ENCODE measurements at places on chromosomes 11 and 22.

GRCh38 chr11:75241906-75242644, 1.5 kb downstream of the TPBGL start:
- DNase-seq: no peak

DNA sequence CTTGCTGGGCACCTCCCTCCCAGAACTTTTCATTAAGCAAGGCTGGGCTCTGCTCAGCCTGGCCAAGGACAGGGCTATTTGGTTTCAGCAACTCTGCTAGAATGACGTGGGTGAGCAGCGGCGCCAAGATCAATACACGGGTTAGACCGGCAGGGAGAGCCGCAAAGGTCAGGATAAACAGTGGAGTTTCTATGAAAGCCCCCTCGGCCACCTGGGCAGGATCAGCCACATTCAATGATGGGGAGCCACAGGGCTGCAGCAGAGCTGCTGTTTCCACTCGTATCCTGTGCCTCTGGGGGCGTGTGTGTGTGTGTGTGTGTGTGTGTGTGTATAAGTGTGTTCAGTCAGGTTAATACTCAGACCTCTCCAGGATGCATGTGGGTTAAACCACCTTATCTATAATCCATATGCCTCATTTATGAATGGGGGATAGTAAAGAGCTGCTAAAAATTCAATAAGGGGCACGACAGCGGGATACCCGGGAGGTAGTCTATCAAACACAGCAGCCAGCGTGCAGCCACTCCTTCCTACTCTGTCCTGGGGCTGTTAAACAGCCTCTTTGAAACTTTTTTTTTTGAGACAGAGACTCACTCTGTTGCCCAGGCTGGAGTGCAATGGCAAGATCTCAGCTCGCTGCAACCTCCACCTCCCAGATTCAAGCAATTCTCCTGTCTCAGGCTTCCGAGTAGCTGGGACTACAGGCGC, 34.8 kb downstream of the MYH9 start:
- DNase-seq: no peak

DNA sequence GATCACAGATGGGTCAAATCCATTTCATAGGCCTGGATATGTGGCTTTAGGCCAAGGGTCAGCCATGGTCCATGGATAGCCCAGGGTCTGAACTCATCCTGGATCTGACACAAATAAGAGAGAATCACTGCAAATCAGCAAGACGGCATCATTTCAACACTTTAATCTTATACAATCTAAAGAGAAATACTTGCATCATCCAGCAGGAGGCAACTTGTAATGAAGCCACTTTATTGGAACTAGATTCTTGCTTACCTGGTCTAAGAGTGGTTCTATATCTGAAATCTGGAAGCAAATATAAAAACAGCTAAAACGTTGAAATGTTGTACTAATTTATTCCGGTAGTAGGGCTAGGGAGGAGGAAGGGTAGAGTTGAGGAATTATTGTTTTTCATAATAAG, 870.1 kb downstream of the JRKL start:
- DNase-seq: no peak

DNA sequence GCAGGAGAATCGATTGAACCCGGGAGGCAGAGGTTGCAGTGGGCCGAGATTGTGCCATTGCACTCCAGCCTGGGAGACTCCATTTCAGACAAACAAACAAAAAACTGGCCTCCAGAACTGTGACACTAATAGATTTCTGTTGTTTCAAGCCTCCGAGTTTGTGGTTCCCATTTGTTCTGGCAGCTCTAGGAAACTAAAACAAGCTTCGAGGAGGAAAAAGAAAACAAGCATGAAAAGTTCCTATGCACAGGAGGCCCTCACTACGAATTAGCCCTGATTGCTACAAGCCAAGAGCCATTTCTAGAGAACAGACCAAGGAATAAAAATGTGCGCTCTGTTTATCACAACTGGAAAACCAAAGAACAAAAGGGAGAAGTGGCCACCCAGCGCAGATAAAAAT, 47.8 kb upstream of the SHANK2 start:
- no peak for DNase-seq

- DNase-seq: no peak
Measured at GRCh38 chr22:37032535-37033460, 13.3 kb downstream of the MPST start.

- no peak for DNase-seq
Measured at GRCh38 chr11:22666688-22667439, 453 bp downstream of the GAS2 start.

GRCh38 chr11:64224151-64224890, 1.7 kb downstream of the TRPT1 start:
- DNase-seq: no peak

GRCh38 chr11:35876786-35877185, 67.1 kb upstream of the LDLRAD3 start:
- DNase-seq: no peak

GRCh38 chr22:46276563-46276962, 8.8 kb downstream of the TTC38 start:
- DNase-seq: no peak

- peak; percentile 45 for DNase-seq
Measured at GRCh38 chr22:27875951-27876350, 43.1 kb downstream of the PITPNB start.

- no peak for DNase-seq
Measured at GRCh38 chr11:12901874-12902481, 107.1 kb upstream of the RASSF10 start.

DNA sequence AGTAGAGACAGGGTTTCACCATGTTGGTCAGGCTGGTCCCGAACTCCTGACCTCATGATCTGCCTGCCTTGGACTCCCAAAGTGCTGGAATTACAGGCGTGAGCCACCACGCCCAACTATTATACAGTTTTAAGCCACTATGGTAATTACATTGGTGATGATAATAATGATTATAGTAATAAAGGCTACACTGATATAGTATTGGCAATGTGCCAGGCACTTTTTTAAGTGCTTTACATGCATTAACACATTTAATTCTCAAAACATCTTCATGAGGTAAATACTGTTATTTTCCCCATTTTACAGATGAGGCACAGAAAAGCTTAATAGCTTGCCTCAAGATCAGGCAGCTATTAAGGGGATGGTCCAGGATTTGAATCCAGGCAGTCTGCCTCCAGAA, 222.5 kb downstream of the SOX6 start:
- no peak for DNase-seq

GRCh38 chr11:131762346-131763110, 392.1 kb downstream of the NTM start:
- no peak for DNase-seq

GRCh38 chr11:86849679-86850078, 49.3 kb downstream of the PRSS23 start:
- no peak for DNase-seq

DNA sequence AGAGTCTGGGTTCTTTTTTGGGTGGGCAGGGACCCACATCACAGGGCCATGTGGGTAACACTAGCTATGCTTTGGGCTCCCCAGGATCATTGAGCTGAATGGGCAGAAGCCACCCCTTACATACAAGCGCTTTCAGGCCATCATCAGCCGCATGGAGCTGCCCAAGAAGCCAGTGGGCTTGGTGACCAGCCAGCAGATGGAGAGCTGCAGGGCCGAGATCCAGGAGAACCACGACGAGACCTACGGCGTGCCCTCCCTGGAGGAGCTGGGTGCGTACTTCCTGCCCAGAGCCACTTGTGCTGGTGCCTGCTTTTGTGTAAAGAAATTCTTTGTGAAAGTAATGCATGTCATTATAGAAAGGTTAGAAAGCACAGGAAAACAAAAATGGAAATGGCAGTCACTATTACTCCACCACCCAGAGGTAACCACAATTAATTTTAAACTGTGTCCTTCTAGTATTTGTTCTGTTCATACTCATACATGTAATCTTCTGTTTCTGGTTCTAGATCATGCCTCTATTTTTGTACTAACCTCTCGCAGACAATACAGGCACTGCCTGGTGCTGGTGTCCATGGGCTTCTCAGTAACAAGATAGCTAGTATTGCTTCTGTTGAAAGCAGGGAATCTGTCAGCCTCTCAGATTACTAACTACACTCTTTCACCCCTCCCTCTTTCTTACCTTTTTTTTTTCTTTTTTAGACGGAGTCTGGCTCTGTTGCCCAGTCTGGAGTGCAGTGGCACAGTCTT, 13.7 kb downstream of the CRY2 start:
- DNase-seq: no peak

GRCh38 chr11:47204637-47204989, 10.2 kb upstream of the DDB2 start:
- no peak for DNase-seq

DNA sequence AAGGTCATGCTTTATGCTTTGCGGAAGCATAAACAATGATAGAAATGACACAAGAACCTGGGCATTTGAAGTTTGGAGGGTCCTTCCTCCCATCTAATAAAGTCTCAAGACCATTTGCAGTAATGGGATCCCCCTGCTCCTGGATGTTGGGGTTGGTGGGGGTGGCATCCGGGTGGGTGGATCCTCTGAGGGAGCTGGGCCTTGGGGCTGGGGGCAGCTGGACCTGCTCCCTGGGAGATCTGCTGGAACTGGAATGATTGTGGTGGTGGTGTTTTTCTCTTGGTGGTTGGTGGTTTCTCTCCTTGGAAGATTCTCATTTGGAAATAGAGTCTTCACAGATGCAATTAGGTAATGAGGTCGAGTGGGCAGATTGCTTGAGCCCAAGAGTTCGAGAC, 2.2 kb upstream of the NAP1L4 start:
- no peak for DNase-seq

DNA sequence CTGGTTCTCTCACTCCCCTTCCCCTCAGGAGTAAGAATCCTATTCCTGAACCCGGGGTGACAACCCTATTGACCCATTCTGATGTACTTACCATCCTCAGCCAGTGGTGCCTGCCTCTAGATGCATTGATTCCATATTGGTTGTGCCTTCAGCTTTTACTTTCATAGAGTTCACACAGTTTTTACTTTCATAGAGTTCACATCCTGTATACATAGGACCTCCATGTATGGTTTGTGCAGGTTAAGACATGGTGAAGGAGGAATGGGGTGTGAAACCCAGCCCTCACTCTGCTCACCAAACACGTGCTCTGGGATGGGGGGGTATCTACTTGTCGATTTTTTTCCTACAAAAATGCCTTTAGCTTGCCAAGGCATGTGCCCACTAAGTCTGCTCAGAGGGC, 105.6 kb upstream of the TBCEL start:
- no peak for DNase-seq

DNA sequence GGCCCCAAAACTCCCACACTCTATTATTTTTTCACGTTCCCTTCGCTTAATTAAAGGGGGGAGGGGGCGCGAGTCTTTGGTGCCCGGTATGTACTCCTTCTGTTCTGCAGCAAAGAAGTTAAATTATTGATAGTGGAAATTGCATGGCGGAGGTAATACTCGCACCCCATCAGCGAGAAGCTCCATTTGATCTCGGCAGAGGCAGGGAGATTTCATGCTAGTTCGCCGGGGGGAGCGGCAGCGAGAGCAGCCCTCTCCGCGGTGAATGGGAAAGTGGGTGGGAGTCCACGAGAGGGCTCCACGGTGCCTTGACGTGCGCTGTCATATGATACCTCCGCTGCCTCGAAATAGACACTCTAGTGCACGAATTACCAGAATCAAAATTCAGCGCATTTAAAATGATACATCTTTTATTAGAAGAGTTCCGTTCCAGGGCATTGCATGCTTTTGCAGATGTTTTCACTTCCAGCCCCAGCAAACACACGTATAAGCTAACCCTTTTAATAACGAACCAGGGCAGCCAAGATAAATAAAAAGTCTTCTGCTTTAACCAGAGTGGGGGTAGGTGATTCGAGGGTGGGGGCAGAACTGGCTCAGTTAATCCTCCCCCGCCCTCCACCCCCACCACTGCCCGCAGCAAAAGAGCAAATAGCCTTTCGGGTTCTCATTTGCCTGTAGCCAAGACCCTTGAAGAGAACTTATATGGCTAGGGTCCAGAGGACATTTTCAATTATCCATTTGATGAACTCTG, 1.3 kb upstream of the BDNF start:
- no peak for DNase-seq

DNA sequence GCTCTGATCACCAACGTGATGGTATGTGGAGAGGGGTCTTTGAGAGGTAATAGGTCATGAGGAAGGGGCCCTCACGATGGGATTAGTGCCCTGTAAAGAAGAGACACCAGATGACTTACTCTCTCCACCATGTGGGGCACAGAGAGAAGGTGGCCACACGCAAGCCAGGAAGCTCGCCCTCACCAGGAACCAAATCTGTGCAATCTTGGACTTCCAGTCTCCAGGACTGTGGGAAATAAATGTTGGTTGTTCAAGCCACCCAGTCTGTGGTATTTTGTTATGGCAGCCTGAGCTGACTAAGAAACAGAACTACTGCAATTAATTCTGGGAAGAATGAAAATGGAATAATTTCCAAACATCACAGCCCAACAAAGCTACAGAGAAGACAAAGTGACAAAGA, 117.5 kb downstream of the SNX19 start:
- no peak for DNase-seq

DNA sequence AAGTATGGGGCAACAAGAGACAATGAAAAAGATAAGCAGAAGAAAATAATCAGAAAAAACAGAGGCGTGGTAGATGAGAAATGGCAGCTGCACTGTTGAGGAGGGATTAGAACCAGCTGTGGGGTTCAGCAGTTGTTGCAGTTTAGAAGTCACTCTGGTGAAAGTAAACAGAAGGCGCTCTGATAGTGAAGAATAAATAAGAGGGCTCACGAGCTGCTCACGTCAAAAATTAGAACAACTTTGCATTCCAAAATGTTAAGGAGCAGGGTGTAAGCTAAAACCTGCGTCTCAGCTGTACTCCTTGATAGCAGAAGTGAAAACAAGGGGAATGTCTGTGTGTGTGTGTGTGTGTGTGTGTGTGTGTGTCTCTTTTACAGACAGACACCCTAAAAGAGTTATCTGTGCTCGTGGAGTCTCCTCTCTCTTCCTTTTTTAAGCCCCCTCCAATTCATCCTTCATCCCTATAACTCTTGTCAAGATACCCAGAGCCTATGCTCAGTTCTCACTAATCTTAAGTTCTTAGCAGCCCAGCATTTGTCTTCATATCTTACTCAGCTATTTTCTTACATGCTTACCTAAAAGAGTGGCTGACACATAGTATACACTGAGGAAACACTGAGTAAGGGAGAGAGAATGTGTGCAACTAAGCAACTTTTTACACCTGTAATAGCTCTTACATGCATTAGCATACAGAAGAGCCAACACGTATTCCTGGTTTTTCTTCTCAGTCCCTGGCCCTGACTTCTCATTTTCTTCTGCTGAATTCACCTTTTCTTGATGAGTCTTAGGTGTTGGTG, 8.9 kb downstream of the TTC17 start:
- no peak for DNase-seq

DNA sequence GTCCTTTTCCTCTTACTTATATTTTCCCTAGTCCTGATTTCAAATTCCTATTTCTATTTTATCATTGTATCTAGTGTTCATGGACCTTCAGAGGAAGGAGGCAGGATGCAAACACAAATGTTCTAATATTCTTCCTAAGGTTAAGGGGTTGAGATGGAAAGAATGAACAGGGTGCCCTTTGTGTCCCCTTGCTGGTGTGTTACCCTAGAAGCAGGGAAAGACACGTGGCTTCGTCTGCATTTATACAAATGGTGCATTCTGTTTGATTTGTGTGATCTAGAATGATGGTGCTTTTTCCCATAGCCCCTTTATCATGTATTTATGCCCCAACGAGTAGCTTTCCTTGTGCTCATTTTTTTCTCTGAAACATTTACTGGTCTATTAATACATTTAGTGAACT, 76.2 kb downstream of the PLEKHA7 start:
- no peak for DNase-seq

- DNase-seq: no peak
Measured at GRCh38 chr22:44207173-44207980, 26.7 kb downstream of the PARVG start.

GRCh38 chr22:37985751-37986281, 1.5 kb upstream of the SOX10 start:
- DNase-seq: no peak

All from CD4-positive, alpha-beta T cell treated with Interleukin-4 for 4 hours (primary cell).